SW 1271 (cell line): ENCODE measurements at places on chromosomes 2 and 18.

GRCh38 chr2:4381773-4382172 is 678.4 kb downstream of the DCDC2C start:
- DNase-seq, result no peak

GRCh38 chr18:75219745-75220375 is 9.3 kb downstream of the TSHZ1 start:
- no peak for DNase-seq

DNA sequence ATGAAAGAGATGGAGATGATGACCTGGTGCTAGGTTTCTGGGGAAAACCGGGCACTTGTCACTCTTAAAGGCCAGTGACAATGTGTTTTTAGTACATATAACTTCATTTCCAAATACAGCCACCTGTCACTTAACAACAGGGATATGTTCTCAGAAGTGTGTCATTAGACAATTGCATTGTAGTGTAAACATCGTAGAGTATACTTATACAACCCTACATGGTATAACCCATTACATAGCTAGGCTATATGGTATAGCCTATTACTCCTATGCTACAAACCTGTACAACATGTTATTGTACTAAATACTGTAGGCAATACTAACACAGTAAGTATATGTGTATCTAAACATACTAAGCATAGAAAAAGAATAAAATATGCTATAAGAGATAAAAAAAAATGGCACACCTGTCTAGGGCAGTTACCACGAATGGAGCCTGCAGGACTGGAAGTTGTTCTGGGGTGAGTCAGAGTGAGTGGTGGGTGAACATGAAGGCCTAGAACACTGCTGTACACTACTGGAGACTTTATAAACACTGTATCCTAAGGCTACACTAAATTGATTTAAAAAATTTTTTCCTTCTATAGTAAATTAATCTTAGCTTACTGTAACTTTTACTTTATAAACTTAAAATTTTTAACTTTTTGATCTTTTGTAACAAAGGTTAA is 123.2 kb downstream of the THADA start:
- DNase-seq, result no peak

DNA sequence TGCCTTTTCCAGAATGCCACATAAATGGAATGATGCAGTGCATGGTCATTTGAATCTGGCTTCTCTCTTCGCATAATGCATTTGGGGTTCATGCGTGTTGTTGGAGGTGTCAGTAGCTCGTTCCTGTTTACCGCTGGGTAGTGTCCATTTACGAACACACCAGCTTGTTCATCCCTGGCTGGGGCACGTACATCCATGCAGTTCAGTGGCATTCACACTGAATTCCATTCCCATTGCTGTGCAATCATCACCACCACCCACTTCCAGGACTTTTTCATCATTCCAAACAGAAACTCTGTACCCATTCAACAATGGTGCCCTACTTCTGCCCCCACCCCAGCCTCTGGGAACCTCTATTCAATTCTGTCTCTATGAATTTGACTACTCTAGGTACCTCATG is 14.7 kb upstream of the CIDEA start:
- no peak for DNase-seq

- no peak for DNase-seq
Measured at GRCh38 chr2:156242874-156243273, 89.6 kb downstream of the NR4A2 start.

- no peak for DNase-seq
Measured at GRCh38 chr18:25594351-25594750, 242.4 kb upstream of the ZNF521 start.

GRCh38 chr18:7096838-7097237 is 20.8 kb downstream of the LAMA1 start:
- no peak for DNase-seq

- DNase-seq, result no peak
Measured at GRCh38 chr2:172200495-172201085, 97.9 kb upstream of the DLX2 start.

DNA sequence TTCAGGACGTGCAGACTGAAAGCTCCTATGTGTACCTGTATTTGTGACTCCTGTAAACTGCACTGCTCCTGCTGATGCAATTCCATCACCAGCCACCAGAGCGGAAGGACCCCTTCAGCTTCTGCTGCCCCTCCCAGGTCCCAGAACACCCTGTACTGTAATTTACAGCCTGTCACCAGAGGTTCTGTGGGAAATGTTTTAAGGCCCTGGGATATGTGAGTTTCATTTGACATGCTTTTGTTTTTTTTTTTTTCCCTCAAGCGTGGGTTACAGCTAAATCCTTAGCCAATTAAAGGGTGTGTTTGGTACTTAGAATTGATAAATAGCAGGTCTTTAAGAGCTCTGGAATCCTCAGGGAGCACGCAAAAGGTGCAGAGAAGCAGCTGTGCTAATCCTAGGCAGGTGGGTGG is 79.4 kb downstream of the KCTD1 start:
- DNase-seq, result no peak

GRCh38 chr2:121519153-121519552 is 11.5 kb upstream of the RNU4ATAC start:
- DNase-seq, result no peak

GRCh38 chr2:81249152-81249551 is 944.6 kb upstream of the LRRTM1 start:
- no peak for DNase-seq

- DNase-seq, result no peak
Measured at GRCh38 chr2:54456362-54456611, 160 bp downstream of the SPTBN1 start.

- DNase-seq, result no peak
Measured at GRCh38 chr2:225649274-225649673, 249.8 kb downstream of the NYAP2 start.

DNA sequence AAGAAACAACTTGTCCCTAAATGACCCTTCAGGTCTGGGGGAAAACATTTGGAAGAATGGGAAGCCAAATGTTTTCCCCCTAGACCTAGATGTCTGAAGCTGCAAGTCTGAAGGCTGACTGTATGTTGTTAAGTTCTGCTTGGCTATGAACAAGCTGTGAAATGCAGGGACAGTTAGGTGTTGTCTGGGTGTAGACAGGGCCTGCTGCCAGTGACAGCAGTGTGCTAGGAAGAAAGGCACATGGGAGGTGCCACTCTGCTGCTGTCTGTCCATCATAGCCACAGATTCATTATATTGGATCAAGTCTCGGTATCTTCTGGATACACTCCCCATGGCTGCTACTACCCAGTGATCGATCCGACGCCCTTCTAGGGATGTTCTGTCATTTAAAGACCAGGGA is 265.9 kb upstream of the PXDN start:
- DNase-seq, result no peak
